ENCODE measurements at places on chromosomes 12 and 14. TPM values are rescaled to one million over a fixed set of nuclear protein-coding genes. Genes with fewer than 3 reads are reported as not detected.

IL26 gene
- 8.1 TPM for total RNA-seq

DNA sequence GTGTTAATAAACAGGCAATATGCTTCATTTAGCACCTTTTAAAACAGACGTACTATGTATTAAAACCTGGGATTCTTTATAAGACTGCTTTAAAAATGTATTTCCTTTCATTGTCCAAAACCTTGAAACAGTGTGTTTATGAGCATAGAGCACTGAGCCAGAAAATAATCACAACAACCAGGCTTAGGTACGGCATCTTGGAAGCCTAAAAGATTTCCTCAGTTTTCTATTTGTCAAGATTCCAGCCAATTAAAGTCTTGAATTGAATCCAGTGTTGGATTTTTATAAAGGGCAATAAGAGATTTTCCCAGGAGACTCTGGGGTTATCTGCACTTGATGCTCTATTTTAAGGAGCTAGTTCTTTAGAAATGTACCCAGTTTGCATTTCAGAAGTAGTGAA is 80.3 kb downstream of the GRIP1 start:
- H3K27me3 ChIP-seq: no peaks in the 10 kb centered on the region
- H3K36me3 ChIP-seq: no peaks in the 10 kb centered on the region
- H3K4me1 ChIP-seq: no peaks in the 10 kb centered on the region

AKAP5 gene
- total RNA-seq: 1.1 TPM

GRCh38 chr12:53343969-53344368 is 7.8 kb upstream of the SP7 start:
- peak overlapping the region; percentile 64 for H3K27ac ChIP-seq
- no peak for DNase-seq
- no peaks in the 10 kb centered on the region for H3K36me3 ChIP-seq
- peaks cover 15% of the 10 kb centered on the region for H3K27me3 ChIP-seq
- peak overlapping the region; percentile 61 for H3K4me3 ChIP-seq

DNA sequence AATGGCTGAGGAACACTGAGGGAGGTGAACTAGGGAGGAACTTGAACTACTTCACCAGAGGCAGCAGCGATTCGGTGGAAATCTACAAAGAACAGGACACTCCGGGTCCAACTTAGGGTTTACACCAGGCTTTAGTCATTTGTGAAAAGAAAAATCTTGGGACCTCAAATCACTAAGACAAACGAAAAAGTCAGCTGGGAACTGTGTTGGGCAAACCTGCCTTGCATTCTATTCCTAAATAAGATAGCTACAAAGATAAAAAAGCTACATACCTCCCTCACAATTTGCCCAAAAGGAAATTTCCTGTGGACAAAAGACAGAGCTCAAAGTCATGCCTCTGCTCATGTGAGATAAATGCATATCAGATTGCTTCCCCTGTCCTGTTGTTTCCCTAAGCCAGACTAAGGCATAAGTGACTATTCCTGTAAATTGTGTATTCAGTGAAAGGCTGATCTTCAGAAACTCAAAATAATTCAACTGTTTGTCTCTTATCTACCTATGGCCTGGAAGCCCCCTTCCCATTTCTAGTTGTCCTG is 106.6 kb downstream of the APAF1 start:
- peaks cover 9% of the 10 kb centered on the region for H3K27me3 ChIP-seq
- H3K4me1 ChIP-seq: peaks cover 29% of the 10 kb centered on the region
- H3K36me3 ChIP-seq: peaks cover 3% of the 10 kb centered on the region
- H3K27ac ChIP-seq: no peak overlapping the region

- H3K36me3 ChIP-seq: no peaks in the 10 kb centered on the region
- no peaks in the 10 kb centered on the region for H3K4me1 ChIP-seq
- H3K27me3 ChIP-seq: no peaks in the 10 kb centered on the region
- no peak overlapping the region for H3K4me3 ChIP-seq
- no peak overlapping the region for H3K27ac ChIP-seq
- DNase-seq: no peak
Measured at GRCh38 chr12:106044773-106045172, 94.0 kb downstream of the NUAK1 start.

DNA sequence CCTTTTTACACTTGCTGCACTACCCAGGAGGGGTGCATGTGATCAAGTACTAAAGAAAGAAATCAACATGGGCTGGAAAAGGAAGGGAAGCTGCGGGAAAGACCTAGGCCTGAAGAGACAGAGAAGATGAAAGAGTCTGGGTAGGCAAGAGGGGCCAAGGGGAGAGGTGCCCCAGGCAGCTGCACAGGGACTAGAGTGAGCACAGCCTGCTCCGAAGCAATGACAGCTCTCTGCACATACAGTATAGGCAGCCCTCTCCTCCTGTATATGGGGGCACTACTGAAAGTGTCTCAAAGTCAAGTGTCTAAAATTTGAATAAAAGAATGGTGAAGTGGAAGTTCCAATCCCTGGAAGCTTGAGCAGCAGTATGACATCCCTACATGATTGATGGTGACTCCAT is 112.0 kb downstream of the TMTC1 start:
- H3K4me3 ChIP-seq: no peak overlapping the region
- no peaks in the 10 kb centered on the region for H3K4me1 ChIP-seq
- DNase-seq: no peak
- H3K27me3 ChIP-seq: no peaks in the 10 kb centered on the region
- no peaks in the 10 kb centered on the region for H3K36me3 ChIP-seq

DNA sequence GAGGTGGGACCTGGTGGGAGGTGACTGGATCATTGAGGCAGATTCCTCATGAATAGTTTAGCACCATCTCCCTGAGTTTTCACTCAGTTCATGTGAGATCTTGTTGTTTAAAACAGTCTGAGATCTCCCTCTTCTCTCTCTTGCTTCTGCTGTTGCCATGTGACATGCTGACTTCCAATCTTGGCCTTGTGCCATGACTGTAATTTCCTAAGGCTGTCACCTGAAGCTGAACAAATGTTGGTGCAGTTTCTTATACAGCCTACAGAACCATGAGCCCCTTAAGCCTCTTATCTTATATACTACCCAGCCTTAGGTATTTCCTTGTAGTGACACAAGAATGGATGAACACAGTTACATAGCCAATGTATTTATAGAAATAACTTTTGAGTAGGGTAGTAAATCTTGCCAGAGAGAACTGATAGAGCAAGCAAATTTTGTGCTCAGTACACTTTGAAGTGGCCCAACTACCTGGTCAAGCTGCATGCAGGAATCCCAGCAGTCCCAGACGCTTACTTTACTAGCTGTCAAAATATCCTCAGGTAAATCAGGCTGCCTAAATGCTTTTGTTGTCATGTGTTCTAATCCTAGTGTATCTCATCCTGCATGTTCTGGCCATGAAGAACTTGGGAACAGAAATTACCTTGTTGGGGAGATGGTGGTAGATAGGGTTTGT is 445.6 kb upstream of the MIS18BP1 start:
- H3K27ac ChIP-seq: no peak overlapping the region
- no peak overlapping the region for H3K4me3 ChIP-seq
- H3K4me1 ChIP-seq: no peaks in the 10 kb centered on the region
- no peaks in the 10 kb centered on the region for H3K36me3 ChIP-seq
- no peak for DNase-seq
- H3K27me3 ChIP-seq: no peaks in the 10 kb centered on the region

DNA sequence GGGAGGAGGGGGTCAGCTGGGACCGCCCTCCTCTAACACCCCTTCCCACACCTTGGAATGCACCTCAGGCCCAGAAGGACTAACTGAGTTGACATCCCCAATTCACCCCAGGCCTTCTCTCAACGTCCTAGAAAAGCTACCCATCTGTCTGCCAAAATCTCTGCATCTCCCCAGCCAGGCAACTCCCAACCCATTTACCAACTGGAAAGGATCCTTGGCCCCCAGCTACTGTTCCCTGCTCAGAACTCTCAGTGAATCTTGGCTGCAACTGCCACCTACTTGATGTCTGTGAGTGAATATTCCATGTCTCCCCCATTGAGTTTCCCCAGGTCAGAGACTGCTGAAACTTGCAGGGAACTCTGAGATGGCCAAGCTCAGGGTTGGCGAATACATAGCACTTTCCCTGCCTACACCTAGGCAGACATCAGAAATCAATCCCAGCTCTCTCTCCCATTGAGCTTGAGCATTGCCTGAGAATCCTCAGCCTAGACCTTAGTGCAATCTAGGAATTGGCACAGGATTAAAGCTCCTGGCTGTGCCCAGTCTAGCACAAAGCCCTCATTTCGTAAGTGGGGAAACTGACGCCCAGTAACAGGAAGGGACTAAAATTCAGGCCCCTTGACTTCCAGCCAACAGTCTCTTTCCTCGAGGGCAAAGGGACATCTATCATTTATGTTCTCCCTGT is 71.9 kb upstream of the NCOR2 start:
- DNase-seq: no peak
- H3K4me1 ChIP-seq: peaks cover 12% of the 10 kb centered on the region
- peaks cover 18% of the 10 kb centered on the region for H3K27me3 ChIP-seq
- H3K4me3 ChIP-seq: no peak overlapping the region

- no peak overlapping the region for H3K4me3 ChIP-seq
- H3K36me3 ChIP-seq: no peaks in the 10 kb centered on the region
- no peak for DNase-seq
- no peak overlapping the region for H3K27ac ChIP-seq
- H3K4me1 ChIP-seq: no peaks in the 10 kb centered on the region
Measured at GRCh38 chr14:80037349-80037748, 174.0 kb downstream of the DIO2 start.

GRCh38 chr12:82893896-82894295 is 207.2 kb downstream of the TMTC2 start:
- no peak overlapping the region for H3K4me3 ChIP-seq
- no peak for DNase-seq
- H3K4me1 ChIP-seq: no peaks in the 10 kb centered on the region
- H3K36me3 ChIP-seq: no peaks in the 10 kb centered on the region

Data from activated T-helper 1 cell treated with anti-CD3 and anti-CD28 coated beads, Interleukin-12 subunit alpha, Interleukin-12 subunit beta, Interleukin-2, Interleukin-4 antibody, amounts not matched to agents 30 ng/mL and 10 ng/mL and 1 ng/mL, durations not matched to agents 14 hours and 24 hours and 36 hours (primary cell).